ENCODE measurements at places on chromosomes 11 and 22. TPM values are rescaled to one million over a fixed set of nuclear protein-coding genes. Genes with fewer than 3 reads are reported as not detected.

GRCh38 chr11:128890216-128890542 is 977 bp upstream of the KCNJ5 start:
- no peak for DNase-seq

The ELFN2 gene
- 0.55 TPM for total RNA-seq

The BDNF gene
- not detected for total RNA-seq

DNA sequence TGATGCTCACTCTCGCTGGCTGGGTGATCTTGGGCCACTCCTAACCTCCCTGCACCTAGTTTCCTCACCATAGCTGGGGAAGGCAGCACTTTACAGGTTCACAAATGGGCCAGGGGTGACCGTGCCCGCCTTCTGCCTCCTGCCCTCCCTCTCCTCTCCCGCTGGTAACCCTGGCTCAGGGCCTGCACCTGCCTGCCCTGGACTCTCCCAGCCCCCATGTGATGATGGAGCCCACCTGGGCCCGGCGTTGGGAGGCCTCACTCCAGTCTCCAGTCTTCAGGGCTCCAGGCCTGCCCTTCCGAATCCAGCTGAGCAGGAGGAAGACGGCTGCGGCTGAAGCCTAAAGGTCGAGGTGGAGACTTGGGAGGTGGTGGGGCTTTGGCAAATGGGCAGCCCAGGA is 152.9 kb downstream of the CACNA1I start:
- DNase-seq: no peak

GRCh38 chr22:33427461-33427860 is 369.3 kb upstream of the SYN3 start:
- DNase-seq: no peak

DNA sequence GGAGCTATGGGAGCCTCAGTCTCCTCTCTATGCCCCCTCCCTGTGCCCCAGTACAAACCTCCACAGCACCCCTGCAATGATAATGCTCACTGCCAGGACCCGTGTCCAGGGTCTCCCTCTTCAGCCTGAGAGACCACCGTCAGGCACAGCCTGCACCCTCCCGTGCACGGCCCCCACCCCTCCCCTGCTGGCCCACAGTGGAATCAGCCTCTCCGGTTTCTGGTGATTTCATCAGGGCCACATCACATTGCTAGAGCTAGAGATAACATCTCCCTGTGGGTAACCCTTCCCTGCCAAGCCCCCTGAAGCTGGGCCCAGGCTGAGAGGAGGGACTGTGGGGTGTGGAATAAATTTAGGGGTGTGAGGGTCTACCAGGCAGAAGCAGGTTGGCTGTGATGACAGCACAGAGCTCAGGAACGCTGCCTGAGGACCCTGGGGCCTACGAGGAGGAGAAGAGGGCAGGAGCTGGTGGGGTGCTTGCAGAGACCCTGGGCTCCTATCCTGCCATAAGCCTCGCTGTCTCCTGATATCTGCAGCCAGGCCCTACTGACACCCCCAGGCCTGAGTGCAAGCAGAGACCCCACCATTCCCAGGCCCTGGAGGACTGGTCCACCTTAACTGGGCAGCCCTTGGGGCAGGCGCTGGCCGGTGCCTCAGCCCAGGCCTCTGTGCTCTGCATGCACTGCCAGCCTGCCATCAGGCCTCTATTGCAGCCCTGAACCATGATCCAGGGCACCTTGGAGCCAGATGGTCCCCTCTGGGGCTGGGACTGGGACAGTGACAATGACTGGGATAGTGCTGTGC is at the start of gene KLHDC7B:
Gene KLHDC7B (plus strand): TSS at position 378 of the 804 bp plus-strand sequence. CDS start 345 bp downstream, at position 723.
- no peak for DNase-seq

The OR51B2 gene
- total RNA-seq: not detected

DNA sequence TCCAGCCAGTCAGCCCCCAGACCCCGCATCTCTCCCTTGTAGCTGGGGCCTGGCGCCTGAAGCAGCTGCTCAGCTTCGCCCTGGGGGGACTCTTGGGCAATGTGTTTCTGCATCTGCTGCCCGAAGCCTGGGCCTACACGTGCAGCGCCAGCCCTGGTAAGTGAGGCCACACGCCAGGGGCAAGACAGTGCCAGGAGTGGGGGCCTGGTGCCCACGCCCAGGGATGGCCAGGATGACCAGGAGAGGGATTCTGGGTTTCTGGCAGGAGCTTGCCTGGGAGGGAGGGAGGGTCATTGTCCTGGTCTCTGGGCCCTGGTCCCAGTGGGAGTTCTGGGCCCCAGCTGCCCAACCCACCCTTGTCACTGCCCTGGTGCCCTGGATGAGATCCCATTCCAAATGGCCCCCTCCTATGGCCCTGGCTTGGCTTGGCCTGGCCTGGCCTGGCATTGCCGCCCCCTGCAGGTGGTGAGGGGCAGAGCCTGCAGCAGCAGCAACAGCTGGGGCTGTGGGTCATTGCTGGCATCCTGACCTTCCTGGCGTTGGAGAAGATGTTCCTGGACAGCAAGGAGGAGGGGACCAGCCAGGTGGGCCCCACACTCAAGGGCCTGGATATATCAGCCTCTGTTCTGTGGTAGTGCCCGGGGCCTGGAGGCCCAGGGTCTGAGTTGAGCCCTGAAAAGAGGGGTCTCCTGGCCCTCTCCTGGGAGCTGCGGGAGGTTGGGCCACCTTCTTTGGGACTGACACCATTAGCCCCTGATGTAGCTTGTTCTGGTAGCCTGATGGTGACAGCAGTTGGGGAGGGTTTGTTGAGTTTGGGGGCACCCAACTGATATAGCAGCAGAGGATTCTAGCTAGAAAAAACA is 3.7 kb downstream of the SLC39A13 start:
- no peak for DNase-seq

The MUC5B gene
- not detected for total RNA-seq

The PIWIL4 gene
- total RNA-seq: 1.3 TPM

The NUDT8 gene
- total RNA-seq: 3.1 TPM

The VSTM5 gene
- not detected for total RNA-seq

GRCh38 chr22:27482402-27482801 is 319.2 kb downstream of the MN1 start:
- no peak for DNase-seq

DNA sequence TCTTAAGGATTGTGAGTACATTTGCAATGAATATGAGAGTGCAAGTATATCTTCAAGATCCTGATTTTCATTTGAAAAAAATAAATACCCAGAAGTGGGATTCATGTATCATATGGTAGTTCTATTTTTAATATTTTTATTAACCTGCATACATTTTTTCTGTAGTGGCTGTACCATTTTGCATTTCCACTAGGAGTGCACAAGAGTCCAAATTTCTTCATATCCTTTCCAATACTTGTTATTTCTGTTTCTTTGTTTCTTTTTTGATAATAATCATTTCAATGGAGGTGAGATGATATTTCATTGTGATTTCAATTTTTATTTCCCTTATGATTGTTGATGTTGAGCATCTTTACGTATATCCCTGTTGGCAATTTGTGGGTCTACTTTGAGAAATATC is 759.8 kb upstream of the CNTN5 start:
- DNase-seq: no peak

DNA sequence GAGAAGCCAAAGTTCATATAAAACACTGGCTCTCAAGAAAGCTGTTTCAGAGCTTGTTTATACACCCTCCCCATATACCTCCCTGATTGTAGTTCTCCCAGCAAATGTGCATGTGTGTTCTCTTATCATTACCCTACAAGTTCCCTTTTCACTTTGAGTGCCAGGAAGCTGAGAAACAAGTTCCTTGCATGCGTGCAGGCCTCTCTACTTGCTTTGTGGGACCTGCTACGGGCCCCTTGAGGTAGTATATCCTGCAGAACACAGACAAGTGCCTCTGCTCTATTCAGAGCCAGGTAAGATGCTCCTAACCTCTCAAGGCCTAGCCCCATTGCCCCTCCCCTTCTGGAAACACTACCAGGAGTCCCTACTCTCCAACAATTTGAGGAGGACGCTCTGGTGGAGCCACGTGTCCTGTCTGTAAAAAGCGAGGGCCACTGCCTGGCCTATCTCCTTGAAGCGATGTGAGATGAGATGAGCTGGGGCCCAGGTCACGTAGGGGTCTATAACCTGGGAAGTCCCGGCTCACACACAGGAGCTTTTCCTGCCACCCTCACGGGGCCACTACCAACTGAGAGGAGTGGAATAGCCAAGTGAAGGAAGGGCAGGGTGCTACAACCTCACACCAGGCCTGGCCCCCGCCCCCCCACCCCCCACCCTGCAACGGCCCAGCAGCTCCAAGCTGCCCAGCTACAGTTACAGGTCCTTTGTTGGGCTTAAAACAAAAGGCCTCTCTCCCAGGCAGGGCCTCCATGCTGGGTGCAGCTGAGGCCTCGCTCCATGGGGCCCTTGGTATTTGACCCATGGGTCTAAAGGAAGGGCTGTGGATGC is 2.6 kb upstream of the ATP5MGL start:
- no peak for DNase-seq

DNA sequence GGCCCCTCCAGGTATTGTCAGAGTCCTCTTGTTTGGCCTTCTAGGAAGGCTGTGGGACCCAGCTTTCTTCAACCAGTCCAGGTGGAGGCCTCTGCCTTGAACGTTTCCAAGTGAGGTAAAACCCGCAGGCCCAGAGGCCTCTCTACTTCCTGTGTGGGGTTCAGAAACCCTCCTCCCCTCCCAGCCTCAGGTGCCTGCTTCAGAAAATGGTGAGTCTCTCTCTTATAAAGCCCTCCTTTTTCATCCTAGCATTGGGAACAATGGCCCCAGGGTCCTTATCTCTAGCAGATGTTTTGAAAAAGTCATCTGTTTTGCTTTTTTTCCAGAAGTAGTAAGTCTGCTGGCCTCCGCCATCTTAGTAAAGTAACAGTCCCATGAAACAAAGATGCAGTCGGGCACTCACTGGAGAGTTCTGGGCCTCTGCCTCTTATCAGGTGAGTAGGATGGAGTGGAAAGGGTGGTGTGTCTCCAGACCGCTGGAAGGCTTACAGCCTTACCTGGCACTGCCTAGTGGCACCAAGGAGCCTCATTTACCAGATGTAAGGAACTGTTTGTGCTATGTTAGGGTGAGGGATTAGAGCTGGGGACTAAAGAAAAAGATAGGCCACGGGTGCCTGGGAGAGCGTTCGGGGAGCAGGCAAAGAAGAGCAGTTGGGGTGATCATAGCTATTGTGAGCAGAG is at the start of gene CD3E:
Gene CD3E (plus strand): TSS at position 163 of the 681 bp plus-strand sequence. CDS start 223 bp downstream, at position 386.
- DNase-seq: peak; percentile 79

- DNase-seq: no peak
These were observed 13.0 kb downstream of the GALNT18 start for GRCh38 chr11:11608783-11609232.

DNA sequence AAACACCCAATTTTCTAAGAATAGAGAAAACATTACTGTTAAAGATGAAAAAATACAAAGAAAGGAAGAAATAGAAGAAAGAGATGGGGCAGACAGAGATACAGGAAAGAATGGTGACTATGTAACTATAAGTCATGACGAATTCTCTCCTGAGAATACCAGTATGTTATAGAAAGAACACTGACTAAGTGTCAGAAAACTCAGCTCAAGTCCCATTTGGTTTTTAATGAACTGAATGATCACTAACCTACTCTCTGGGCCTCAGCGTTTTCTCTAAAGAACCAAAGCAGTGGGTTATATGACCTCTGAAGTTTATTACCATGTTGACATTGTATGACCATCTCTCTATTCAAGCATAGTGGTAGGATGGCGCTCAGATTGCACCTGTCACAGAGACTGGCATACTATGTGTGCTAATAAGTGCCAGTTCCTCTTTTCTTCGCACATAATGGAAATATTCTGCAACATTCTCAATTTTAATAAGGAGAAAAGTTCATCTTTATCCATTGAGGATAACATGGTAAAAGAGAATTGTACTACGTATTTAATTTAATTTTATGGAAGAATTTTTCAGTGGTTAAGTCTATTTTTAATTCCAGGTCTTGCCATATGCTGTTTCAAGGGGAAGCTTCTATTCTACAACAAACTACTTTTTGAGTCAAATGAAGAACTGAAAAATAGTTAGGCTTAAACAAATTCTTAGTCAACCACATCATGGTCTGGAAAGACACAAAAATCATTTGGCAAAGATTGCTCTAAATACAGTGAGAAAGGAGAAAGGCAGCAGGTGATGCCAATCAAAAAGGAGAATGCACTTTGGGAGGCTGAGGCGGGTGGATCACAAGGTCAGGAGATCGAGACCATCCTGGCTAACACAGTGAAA is 25.0 kb upstream of the EED start:
- DNase-seq: no peak

GRCh38 chr11:83773950-83774880 is 488.0 kb upstream of the CCDC90B start:
- DNase-seq: no peak

The ARHGEF12 gene
- total RNA-seq: 4.6 TPM

The FOLR2 gene
- total RNA-seq: not detected

The RBFOX2 gene
- 0.99 TPM for total RNA-seq

GRCh38 chr11:83078269-83078668 is 6.6 kb upstream of the RAB30 start:
- DNase-seq: no peak

DNA sequence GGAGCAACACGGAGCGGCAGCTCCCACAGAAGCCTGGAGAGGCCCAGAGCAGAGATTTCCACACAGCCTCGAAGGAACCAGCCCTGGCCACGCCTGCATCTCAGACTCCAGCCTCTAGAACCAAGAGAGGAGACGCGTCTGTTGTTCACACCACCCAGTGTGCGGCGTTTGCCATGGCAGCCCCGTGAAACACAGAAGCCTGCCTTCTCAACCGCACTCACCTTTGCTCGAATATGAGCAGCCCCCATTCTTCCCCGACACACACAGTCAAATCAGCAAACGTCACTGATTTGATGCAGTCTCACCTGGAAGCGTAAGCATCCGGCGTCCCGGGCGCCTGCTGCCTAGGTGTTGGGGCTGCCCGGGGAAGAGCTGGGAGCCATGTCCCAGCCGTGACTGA is 14.2 kb upstream of the TALDO1 start:
- no peak for DNase-seq

DNA sequence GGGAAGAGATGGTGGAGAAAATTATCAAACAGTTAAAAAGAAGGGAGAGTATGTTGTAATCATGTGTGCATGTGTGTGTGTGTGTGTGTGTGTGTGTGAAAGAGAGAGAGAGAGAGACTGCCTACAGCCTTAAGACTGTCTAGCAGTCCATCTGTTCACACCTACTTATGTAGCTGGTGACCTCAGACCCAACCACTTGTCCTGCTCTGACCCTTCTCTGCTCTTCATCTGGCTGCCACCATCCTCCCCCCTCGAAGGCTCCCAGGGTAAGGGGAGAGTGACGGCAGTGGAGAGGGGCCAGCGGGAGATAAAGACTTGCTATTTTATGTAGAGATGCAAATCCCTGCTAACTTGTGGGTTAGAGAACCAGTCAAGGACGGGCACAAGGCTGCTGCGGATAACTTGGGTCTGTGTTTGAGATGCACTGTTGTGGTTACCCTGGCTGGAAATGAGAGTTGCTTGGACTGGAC is 24.9 kb upstream of the GRAMD1B start:
- DNase-seq: no peak

Measured in CD4-positive, alpha-beta memory T cell (primary cell).